ENCODE measurements at places on chromosomes 3 and 15.

DNA sequence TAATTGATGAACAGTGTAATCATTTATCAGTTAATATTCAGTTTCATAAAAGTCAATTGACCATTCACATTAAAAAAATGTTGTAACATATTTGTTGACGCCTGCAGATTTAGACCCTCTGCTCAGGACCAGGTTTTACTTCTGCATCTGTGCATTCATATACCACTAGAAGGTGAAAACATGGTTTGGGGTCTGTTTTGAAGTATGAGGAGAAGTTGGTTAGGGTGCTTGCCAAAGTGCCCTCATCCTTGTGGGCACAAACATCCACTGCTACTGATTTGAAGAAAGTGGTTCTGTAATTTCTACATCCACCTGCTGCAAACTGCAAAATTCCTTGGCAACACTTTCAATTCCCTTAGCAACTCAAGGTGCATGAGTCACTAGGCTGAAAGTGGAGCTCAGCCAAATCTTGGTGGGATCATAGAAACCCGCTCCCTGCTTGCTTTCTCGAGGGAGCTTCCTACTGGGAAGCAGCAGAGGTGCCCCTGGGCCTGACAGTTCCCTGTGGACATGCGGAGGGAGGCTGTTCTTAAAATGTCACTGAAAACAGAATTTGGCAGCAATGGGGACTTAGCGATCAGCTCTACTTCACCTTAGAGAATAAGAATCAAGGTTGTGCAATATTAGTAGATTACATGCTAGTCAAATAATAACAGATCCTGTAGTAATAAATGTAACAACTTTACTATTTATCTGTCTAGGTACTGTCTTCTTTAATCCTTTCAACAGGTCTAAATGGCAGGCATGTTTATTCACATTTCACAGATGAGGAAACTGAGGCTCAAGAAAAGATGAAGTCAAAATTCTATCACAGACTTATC, 301.0 kb upstream of the TBL1XR1 start:
- no peak for DNase-seq

GRCh38 chr3:69058180-69058946, 6.2 kb upstream of the TMF1 start:
- no peak for DNase-seq

DNA sequence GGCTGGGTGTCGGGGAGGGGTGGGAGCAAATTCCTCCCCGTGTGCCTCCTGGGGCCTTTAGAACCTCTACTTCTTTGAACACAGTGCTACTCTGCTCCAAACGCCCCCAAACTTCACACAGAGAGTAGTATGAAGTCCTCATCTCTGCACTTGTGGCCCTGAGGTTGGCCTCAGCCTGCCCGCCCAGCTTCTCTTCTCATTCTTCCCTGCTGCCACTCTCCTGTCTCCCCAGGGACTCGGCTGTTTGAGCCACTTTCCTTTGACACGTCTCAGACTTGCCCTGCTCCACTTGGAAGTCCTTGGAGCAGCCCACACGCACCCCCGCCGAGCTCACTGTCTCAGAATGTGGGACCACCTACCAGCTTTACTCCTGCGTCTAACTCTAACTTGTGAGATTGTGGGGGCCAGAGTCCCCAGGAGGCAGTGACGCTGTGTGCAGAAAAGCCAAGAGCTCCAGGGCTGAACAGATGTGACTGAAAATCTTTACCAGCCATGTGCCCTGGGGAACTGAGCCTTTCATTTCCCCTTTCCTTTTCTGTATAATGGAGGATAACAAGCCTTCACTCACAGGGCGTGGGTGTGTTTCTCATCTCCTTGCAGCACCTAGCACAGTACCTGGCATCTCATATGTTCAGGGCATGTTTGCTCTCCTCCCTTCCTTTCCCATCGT, 233.6 kb upstream of the CTDSPL start:
- DNase-seq, result no peak

GRCh38 chr15:59678620-59679019, 10.5 kb downstream of the BNIP2 start:
- DNase-seq, result no peak

GRCh38 chr3:136279092-136279491, 29.0 kb downstream of the PCCB start:
- no peak for DNase-seq

DNA sequence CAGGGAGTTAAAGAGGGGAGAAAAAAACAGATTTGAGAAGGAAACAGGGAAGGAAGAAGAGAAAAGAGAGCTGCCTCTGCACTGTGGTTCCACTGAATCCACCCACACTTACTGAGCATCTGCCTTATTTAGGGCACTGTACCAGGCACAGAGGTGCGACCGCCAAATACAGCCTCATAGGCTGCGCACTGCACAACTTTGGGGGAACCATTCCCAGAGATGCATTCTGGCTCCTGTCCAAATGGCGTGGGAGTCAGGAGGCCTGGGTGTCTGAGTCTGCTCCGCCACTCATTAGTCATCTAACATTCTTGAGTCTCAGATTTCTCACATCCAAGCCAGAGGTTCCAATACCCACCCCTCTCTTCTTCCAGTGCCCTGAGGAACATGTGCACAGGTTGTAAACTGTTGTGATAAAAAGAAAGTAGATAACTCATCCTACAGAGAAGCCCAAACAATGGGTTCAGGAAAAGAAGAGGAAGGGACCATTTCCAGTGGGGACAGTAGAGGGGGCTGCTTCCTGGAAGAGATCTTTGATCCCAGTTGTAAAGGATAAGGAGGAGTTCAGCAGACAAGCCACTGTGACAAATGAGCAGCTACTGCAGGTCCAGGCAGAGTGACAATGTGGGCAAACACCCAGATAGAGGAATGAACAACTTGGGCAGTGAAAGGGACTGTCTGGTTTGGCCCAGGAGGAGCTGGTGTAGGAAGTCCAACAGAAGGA, 254.6 kb downstream of the UACA start:
- peak; percentile 69 for DNase-seq

GRCh38 chr15:69451951-69452691, 497 bp upstream of the RPLP1 start:
- no peak for DNase-seq

DNA sequence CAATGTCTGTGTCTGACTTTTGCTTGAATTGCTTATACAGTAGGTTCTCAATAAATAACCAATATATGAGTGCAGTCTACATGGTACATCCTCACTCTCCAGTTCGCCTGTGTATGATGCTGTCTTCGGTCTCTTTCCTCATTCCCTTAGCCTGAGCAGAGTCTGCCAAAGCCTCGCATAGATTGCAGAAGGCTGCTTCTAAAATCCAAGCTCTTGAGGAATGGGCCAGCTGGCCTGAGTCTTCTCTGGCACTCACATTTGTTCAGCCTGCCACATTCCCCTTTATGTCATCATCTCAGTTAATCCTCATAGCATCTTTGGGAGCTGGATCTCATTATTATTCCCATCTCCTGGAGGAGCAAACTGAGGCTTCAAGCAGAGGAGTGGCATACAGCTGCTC, 27.2 kb upstream of the ADAMTS7 start:
- DNase-seq, result no peak
